Sigmoid colon (tissue), 7 donors: ENCODE measurements at places on chromosomes 6 and 20. TPM values are rescaled to one million over a fixed set of nuclear protein-coding genes. Genes with fewer than 3 reads are reported as not detected.

Gene SAMD5
- 1.1 TPM for total RNA-seq

Gene PROKR2
- not detected for total RNA-seq

Gene FAM83C
- total RNA-seq, result not detected

Gene RAE1
- 15.5 TPM for total RNA-seq

Gene KIAA0408
- total RNA-seq, result 103 TPM

DNA sequence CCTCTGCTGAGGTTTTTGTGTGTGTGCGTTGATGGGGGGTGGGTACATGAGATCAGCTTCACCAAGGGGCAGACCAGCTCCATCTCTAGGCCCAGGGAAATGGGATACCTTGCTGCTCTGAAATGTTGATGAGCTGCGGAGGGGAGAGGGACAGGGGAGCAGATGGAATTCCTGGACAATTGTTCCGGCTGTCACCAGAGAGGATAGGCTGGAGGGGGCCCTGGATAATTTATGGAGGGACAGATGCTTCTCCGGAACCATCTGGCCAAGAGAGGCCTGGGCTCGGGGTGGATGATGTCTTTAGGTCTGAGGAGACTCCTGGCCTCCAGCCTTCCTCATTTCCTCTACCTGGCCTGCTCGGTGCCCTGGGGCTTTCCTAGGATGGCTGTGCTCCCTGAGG, 1.9 kb upstream of the TJAP1 start:
- H3K27ac ChIP-seq, result no peak overlapping the region
- peaks cover 19% of the 10 kb centered on the region for H3K4me1 ChIP-seq
- no peak for DNase-seq

DNA sequence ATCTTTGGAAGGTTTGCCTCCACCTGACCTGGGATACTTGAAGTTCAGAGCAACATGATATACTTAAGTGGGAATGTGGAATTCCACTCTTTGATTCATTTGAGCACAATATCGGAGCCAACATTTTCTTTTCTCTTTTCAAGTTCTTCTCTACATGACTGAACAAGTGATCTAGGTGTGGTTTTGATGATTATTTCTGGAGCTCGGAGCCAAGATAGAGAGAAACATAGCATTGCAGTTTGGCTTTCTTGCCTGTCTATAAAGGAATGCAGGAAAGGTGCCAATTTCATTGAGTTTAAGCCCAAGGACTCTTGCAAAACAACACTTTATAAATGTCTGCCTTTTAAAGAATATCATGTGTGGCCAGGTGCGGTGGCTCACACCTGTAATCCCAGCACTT, 124.2 kb upstream of the FAM83B start:
- H3K4me1 ChIP-seq, result no peaks in the 10 kb centered on the region
- DNase-seq, result no peak

GRCh38 chr6:132483779-132484679, 28.9 kb downstream of the STX7 start:
- no peak overlapping the region for H3K4me3 ChIP-seq
- H3K36me3 ChIP-seq, result no peaks in the 10 kb centered on the region
- no peaks in the 10 kb centered on the region for H3K27me3 ChIP-seq
- H3K4me1 ChIP-seq, result no peaks in the 10 kb centered on the region
- no peak for DNase-seq

DNA sequence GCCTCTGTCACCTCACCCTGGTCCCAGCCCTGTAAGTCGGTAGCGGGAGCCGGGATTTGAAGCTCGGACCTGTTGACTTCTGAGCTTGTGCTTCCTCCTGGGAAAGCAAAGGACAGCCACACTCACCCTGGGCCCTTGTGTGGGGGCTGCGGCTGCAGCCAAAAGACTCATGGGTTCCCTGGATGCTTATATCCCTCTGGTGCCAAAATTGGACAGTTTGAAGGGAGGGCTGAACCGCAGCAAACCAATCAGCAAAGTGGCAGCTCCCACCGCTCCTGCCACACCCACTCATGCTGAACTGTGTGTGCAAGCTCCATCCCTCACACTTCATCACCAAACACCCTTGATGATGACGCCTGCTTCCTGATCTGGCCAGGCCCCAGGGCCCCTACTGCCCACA, 3.9 kb upstream of the CCN5 start:
- H3K36me3 ChIP-seq, result no peaks in the 10 kb centered on the region
- no peak overlapping the region for H3K27ac ChIP-seq
- H3K27me3 ChIP-seq, result no peaks in the 10 kb centered on the region
- H3K4me3 ChIP-seq, result no peak overlapping the region
- peaks cover 30% of the 10 kb centered on the region for H3K4me1 ChIP-seq

GRCh38 chr20:43981540-43981939, 66.9 kb downstream of the TOX2 start:
- H3K27me3 ChIP-seq, result no peaks in the 10 kb centered on the region
- H3K27ac ChIP-seq, result no peak overlapping the region
- H3K36me3 ChIP-seq, result no peaks in the 10 kb centered on the region
- H3K4me1 ChIP-seq, result no peaks in the 10 kb centered on the region

- DNase-seq, result no peak
- no peaks in the 10 kb centered on the region for H3K27me3 ChIP-seq
- H3K4me3 ChIP-seq, result no peak overlapping the region
- H3K36me3 ChIP-seq, result no peaks in the 10 kb centered on the region
- H3K27ac ChIP-seq, result no peak overlapping the region
- H3K4me1 ChIP-seq, result no peaks in the 10 kb centered on the region
Observed at GRCh38 chr6:137271245-137272183, 52.3 kb upstream of the IFNGR1 start.

DNA sequence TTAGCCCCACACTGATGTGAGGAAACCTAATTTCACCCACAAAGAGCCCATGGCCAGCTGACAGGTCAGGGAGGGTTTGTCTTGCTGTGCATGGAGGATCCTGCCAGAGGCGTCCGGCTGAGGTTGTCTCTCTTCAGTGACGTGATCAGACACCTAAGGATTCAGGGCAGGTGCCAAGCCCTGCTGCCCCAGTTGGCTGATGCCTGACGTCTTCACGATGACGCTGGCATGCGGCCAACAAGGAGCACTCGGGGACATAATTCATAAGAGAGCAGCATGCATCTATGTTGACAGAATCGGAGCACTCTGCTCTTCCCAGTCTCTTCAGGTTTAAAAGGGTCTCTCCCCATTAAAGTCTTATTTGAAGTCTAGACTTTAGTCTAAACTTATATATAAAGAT, 47.8 kb downstream of the PSMB1 start:
- H3K36me3 ChIP-seq, result no peaks in the 10 kb centered on the region
- no peak overlapping the region for H3K27ac ChIP-seq
- no peaks in the 10 kb centered on the region for H3K4me1 ChIP-seq
- DNase-seq, result no peak

DNA sequence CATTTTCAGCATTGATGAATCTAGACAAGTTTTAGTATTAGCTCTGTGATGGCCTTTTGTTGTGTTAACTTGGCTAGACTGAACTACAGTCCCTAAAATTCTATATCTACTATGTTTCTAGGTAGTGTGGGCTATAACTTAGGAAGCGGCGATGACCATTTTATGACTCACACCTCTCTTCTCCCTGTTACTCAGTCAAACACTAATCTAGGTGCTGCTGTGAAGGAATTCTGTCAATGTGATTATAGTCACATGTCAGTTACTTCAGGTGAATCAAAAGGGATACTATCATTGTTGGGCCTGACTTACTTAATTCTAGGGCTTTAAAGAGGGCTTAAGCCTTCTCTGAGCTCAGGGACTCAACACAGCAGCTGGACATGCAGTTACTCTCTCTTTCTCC, 691.5 kb upstream of the MAP3K7 start:
- H3K4me1 ChIP-seq, result no peaks in the 10 kb centered on the region
- H3K27me3 ChIP-seq, result no peaks in the 10 kb centered on the region

- DNase-seq, result no peak
- no peaks in the 10 kb centered on the region for H3K36me3 ChIP-seq
- H3K27me3 ChIP-seq, result no peaks in the 10 kb centered on the region
Observed at GRCh38 chr6:109531446-109531845, 48.4 kb upstream of the ZBTB24 start.

GRCh38 chr20:24389686-24390085, 79.7 kb upstream of the SYNDIG1 start:
- H3K4me3 ChIP-seq, result no peak overlapping the region
- H3K4me1 ChIP-seq, result no peaks in the 10 kb centered on the region
- H3K27me3 ChIP-seq, result no peaks in the 10 kb centered on the region
- DNase-seq, result no peak
- no peak overlapping the region for H3K27ac ChIP-seq
- H3K36me3 ChIP-seq, result no peaks in the 10 kb centered on the region

- DNase-seq, result no peak
- H3K4me1 ChIP-seq, result no peaks in the 10 kb centered on the region
- H3K27ac ChIP-seq, result no peak overlapping the region
- no peaks in the 10 kb centered on the region for H3K36me3 ChIP-seq
Observed at GRCh38 chr6:119065382-119065781, 13.1 kb downstream of the FAM184A start.

DNA sequence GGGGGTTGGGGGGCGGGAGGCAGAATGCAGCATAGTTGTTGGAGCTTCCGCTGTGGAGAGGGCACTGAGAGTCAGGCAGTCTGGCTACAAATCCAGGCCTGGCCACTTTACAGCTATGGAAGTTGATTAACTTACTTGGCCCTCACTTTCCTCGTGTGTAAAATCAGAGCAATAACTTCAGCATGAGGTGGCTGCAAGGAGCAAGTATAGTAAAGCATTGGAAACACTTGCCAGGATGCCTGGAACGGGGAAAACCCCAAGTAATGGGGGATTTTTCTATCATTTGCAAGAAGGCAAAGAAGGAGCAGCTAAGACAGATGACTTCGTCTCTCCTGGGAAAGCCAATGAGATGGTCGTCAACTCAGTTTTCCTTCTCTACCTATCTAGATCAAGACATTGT, 35.8 kb downstream of the AGPAT4 start:
- H3K27ac ChIP-seq, result no peak overlapping the region
- H3K4me3 ChIP-seq, result no peak overlapping the region
- H3K4me1 ChIP-seq, result no peaks in the 10 kb centered on the region
- H3K36me3 ChIP-seq, result no peaks in the 10 kb centered on the region

GRCh38 chr20:8663424-8663823, 405.5 kb upstream of the PLCB4 start:
- H3K27me3 ChIP-seq, result no peaks in the 10 kb centered on the region
- H3K36me3 ChIP-seq, result no peaks in the 10 kb centered on the region
- no peak overlapping the region for H3K4me3 ChIP-seq
- no peak overlapping the region for H3K27ac ChIP-seq
